ENCODE measurements at places on chromosomes 4 and X. TPM values are rescaled to one million over a fixed set of nuclear protein-coding genes. Genes with fewer than 3 reads are reported as not detected.

Gene SULT1E1
- 3.7 TPM for total RNA-seq

Gene RAB41
- total RNA-seq = not detected

Gene IGFBP7
- 415 TPM for total RNA-seq

Gene BEX1
- 3.7 TPM for total RNA-seq

Gene UGT2B7
- not detected for total RNA-seq

Gene FRG1
- 45.2 TPM for total RNA-seq

Gene ZNF157
- total RNA-seq = not detected

Gene ARHGAP24
- 14.5 TPM for total RNA-seq

Gene CITED1
- 0.53 TPM for total RNA-seq

Gene UNC5C
- total RNA-seq = 0.58 TPM

Gene BBS12
- 5.8 TPM for total RNA-seq

Gene APLN
- not detected for total RNA-seq

Gene SGMS2
- total RNA-seq = 39.8 TPM

Gene PGK1
- 353 TPM for total RNA-seq

Gene SPARCL1
- not detected for total RNA-seq

Gene CXCL3
- 1.4 TPM for total RNA-seq

Gene CT45A9
- not detected for total RNA-seq

Gene ARHGAP36
- total RNA-seq = not detected
